ENCODE measurements at places on chromosomes 3 and 15.

DNA sequence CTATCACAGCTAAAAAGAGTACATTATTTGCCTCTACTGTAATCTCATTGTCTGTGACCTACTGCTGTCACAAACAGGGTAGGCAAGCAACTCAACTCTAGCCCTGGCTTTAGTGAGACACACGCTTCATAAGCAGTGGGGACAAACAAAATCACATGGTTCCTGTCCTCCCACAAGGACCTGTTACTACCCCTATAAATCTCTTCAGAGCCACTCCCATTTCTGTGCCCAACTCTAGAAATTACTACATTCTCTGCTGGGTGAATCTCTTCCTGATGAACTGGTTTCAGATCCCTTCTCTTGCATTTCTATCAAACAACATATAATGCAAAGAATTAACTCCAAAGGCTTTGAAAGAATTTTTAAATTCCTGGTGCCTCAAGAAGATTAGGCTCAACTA, 117.3 kb downstream of the DMXL2 start:
- DNase-seq, result no peak

DNA sequence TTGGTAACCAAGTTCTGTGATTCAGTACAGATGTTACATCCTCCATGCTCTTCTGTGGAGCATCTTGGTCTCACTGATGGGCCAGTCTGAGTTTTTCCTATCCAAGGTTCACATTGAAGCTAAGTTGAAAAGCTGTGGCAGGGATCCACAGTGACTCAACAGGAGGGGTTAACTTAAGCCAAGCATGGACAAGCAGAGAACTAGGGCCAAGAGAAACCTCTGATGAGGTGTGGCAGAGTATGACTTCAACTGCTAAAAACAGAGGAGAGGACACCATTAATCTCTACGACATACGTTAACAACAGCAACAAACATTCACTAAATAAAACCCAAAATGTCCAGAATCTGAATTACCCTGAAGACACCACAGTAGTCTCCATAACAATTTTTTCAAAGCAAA, 268.1 kb upstream of the UBE2E2 start:
- DNase-seq, result no peak

- no peak for DNase-seq
These were observed 732.6 kb downstream of the MCTP2 start for GRCh38 chr15:94963953-94964352.

- DNase-seq, result no peak
These were observed 3.5 kb downstream of the UBE2E1 start for GRCh38 chr3:23809294-23809693.

GRCh38 chr3:31981206-31982181, at the start of the genes OSBPL10 and ZNF860:
Gene OSBPL10, minus strand, starts transcription at chr3:31981262. Its CDS starts 83 bp downstream, at chr3:31981179.
Gene ZNF860, plus strand, starts transcription at chr3:31981750. Its CDS starts 7,330 bp downstream, at chr3:31989080.
- DNase-seq, result peak; percentile 10

DNA sequence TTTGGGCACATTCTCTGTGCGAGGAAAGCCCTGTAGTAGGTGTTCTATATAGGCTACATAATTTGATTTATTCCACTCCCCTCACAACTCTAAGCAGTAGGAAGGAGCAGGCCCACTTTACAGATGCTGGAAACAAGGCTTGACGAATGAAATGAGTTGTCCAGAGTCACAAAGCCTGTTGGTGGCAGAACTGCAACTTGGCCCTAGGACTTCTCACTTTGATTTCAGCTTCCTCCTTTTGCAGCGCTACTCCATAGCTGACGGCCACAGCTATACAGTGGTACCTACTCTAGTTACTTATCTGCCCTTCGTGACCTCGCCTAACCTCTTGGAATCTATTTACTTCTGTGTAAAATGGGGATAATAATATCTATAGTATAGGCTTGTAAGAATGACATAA, 2.5 kb upstream of the IRAK2 start:
- DNase-seq, result no peak

All from CD4-positive, alpha-beta T cell treated with Interleukin-15 for 4 hours (primary cell).